Activated T-cell treated with anti-CD3 and anti-CD28 coated beads for 24 hours (primary cell): ENCODE measurements at places on chromosomes 6 and 20.
A peak's percentile ranks its signal among the peaks of the same experiment; 100 is the strongest.

- DNase-seq: no peak
These were observed 18.7 kb upstream of the PLCG1 start for GRCh38 chr20:41118632-41119031.

DNA sequence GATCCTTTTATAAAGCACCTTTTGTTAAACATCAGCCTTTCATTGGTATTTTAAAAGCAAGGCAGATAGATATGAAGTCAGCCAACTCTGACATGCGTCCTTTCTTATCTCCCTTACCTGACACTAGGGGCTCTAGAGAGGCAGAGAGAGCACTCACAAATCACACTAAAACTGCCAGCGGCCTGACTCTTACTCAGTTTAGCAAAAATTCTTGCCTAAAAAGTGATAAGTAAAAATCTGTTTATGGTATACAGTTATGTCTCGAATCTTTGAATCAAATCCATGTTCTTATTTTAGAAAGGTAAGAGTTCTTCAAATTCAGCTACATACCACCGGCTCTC is 10.4 kb upstream of the TDRD6 start:
- no peak for DNase-seq

GRCh38 chr6:82978362-82978945 is 87.2 kb downstream of the UBE3D start:
- DNase-seq: no peak

DNA sequence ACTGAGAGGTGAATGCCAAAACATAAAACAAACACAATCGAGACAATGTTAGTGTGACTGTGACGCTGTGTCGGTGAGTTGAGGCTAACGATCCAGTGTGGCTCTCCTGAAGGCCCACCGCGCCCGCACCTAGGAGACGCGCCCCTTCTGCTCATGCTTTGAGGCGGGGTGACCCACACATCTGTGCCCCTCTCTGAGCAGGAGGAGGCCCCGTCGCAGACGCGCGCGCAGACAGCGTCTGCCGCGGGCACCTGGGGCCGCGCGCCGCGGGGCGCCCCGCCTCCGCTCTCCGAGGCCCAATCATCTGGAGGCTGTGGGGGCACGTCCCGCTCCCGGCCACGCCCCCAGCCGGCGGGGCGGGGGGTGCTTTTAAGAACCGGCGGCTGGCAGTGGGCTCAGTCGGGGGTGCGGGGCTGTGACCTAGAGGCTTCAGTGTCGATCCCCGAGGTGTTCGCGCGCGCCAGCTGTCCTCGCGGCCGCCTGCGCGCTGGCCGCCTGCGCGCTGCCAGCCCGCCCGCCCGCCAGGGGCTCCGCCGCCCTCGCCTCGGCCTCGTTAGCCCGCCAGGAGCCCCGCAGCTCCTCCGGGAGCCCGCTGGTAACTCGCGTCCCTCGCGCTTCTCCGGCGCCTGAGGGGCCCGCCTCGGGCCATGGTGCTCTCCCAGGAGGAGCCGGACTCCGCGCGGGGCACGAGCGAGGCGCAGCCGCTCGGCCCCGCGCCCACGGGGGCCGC is at the start of gene SLC16A10:
Gene SLC16A10, plus strand, starts transcription at position 398 of the 730 bp plus-strand sequence. Its CDS starts 250 bp downstream, at position 648.
- DNase-seq: peak; percentile 73

- DNase-seq: no peak
These were observed 16.0 kb downstream of the DYNLT1 start for GRCh38 chr6:158628542-158628941.

- no peak for DNase-seq
These were observed 42.8 kb downstream of the MCHR2 start for GRCh38 chr6:99951016-99951805.

GRCh38 chr6:85113934-85114580 is 335.8 kb upstream of the NT5E start:
- DNase-seq: no peak

DNA sequence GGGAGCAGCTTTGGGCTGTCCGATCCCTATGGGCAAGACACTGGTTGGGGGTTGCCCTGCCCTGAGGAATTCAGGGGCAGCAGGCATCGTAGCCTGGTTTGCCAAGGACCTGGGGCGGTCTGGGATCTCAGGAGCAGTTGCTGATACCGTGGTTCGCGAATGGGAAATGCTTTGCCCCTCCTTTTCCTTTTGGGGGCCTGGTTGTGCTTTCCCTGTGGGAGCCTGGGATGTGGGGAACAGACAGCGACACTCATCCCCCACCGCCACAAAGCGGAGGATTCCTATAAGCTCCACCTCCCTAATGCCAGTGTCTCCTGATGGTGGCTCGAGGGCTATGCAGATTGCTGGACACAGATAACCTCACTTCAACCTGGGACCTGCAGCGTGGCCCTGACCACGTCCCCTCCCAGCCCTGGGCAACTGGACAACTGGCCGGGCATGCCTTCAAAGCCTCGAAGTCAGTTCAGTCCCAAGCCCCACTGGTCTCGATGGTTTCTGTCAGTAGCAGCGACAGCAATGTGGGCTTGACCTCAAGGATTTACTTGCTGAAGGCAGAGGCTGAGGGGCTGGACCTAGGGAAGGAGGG is 3.3 kb downstream of the CEBPB start:
- no peak for DNase-seq

GRCh38 chr20:62001178-62001715 is 64.4 kb downstream of the TAF4 start:
- DNase-seq: no peak

DNA sequence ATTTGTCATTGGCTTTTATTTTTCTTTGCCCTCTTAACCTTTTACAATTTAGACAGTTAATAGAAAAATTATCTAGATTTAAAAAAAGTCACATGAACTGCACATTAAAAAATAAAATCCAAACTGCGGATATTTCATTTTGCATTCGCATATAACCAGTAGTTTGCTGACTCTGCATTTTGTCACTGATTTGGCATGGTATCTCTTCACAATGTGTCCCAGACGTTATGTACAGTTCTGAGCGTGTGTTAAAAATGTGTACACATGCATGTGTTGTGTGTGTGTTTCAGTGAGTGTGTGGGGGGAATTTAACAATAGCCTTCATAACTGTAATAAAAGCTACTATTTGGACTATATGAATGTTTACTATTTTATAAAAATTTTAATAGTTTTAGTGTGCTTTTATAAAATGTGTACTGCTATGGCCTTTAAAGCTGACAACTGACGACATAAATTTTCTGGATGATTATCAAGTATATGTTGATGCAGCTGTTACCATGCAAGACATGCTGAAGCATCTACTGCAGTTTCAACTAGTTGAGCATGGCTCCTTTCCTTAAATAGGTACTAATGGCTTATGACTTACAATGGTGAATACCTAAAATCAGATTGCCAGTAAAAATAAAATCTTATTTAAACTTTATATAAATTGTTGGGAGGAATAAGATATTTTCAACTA is 67.7 kb downstream of the HMGCLL1 start:
- DNase-seq: no peak

DNA sequence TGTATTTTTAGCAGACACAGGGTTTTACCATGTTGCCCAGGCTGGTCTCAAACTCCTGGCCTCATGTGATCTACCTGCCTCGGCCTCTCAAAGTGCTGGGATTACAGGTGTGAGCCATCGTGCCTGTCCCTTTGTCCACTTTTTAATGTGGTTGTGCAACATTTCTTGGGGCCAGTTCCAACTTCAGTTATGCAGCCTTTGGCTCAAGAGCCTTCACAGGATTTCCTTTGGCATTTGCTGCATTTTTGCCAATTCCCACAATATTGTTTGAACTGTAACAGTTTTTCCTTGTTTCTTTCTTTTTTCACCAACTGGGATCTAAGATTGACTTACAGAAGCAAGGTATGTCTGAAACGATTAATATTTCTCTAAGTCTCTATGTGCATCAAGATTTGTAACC is 63.6 kb downstream of the EDN1 start:
- DNase-seq: no peak

DNA sequence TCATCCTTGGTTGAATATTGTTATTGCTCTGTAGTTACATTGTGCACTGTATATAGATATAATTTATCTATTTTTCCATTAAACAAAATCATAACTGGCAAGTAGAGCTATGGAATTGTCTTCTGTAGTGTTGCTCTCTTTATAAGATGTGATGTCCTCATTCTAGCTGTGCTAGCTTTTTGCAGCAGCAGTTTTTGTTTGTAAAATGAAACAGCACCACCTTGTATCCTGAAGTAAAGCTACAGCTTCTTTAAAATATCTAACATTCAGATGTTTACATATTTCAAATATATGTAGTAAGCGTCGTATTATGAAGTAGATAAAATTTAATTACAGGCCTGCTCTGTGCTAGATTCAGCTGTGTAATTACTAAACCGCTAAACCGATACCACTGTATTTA is 328.8 kb upstream of the MANEA start:
- no peak for DNase-seq

DNA sequence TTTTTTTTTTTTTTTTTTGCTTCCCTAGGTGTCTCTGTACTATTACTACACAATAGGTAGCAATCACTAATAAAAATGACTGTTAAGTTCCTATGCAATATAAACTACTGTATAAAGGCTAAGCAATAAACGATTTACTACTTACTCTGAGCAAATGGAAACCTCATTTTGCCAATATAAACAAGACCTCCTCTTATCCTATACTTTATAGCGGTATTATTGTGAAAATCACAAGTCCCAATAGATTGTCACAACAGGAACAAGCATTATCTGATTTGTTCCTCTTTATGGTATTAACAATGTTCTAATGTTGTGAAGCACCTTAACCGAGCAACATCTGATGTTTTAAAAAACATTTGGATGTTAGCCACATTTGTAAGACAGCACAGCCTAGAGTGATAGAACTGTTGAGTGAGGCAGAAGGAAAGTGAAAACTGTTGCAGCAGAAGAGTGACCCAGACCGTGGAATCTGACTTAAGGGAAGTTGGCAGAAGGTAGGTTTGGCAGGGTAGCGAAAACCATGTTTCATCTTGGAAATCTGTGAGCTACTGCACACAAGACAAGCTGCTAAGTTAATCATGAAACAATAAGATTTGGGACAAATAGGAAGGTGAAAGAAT is 94.2 kb downstream of the MYLK4 start:
- DNase-seq: no peak

DNA sequence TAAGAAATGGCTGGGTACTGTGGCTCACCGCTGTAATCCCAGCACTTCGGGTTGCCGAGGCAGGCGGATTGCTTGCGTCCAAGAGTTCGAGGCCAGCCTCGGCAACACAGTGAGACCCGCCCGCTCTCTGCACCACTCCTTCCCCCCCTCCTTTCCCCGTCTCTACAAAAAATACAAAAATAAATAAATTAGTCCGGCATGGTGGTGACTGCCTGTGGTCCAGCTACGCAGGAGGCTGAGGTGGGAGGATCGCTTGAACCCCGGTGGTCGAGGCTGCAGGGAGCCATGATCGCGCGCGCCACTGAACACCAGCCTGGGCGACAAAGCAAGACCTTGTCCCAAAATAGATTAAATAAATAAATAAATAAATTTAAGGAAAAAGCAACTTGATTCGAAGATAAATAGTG is 448 bp upstream of the RNF114 start:
- DNase-seq: no peak

GRCh38 chr6:50062051-50062450 is 12.3 kb upstream of the DEFB112 start:
- no peak for DNase-seq

DNA sequence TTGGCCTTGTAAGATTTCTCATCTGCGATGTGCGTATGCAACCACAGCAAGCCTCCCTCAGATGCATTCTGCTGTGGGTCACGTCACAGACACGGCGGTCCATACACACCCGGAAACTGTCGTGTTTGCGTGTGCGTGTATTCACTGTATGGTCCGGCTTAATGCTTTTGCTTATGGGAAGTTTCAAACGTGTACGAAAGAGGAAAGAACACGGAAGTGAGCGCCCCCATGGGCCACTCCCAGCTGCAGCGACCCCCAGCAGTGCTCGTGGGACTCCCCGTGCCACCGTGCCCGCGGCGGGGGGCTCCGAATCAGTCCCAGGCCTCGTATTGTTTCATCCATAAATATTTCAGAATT is 10.2 kb downstream of the DLL1 start:
- no peak for DNase-seq

DNA sequence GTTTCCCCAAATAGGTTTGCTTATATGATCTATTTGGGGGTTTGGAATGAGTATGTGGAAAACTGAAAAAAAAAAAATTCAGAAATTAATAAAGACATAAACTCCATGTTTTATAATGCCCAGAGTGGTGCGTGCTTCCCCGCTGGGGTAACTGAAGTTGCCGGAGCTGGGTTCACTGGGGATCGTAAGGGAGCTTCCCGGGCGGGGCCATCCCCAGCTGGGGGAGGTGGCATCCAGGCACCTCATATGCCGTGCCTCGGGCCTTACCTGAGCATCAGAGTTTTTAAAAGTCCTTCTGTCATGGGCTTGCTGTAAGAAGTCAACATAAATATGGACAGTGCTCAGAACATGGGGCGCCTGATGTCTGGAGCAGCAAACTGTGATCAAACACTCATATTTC is 17.9 kb upstream of the RAMACL start:
- no peak for DNase-seq

DNA sequence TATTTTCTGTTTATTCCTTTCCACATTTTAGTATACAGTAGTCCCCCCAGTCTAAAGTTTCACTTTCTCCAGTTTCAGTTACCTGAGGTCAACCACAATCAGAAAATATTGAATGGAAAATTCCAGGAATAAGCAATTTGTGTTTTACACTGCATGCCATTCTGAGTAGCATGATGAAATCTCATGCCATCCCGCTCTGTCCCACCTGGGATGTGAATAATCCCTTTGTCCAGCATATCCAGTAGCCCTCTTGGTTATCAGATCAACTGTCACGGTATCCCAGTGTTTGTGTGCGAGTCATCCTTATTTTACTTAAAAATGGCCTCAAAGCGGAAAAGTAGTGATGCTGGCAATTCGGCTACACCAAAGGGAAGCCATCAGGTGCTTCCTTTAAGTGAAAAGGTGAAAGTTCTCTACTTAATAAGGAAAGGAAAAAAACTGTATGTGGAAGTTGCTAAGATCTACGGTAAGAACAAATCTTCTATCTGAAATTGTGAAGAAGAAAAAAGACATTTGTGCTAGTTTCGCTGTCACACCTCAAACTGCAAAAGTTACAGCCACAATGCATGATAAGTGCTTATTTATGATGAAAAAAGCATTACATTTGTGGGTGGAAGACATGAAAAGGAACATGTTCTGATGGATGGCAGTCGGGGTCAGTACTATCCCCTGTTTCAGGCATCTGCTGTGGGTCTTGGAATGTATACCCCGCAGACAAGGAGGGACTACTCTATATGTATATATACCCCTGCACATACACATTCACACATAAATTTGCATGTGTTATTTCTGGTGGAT is 11.3 kb downstream of the NOX3 start:
- no peak for DNase-seq
